ENCODE measurements at places on chromosomes 13 and 19.
A peak's percentile ranks its signal among the peaks of the same experiment; 100 is the strongest.

GRCh38 chr13:72820156-72820897 lies 38.4 kb downstream of the PIBF1 start:
- DNase-seq, result no peak

DNA sequence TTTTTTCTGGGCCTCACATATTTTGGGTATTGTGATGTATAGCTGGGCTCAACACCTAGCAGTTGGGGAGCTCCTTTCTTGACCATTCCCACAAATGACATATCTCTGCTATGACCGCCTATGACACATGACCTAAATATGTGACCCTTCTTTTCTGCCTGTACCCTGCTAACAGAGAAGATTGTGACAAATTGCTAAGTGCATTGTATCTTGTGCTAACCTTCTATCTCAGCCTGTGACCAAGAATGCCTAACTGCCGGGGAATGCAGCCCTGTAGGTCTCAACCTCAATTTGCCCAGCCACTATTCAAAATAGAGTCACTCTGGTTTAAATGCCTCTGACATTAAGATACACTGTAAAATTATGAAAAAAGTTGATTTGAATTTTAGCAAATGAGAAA lies 6.8 kb upstream of the ZNF429 start:
- DNase-seq, result no peak

GRCh38 chr13:37645181-37645740 lies 46.7 kb upstream of the POSTN start:
- no peak for DNase-seq

DNA sequence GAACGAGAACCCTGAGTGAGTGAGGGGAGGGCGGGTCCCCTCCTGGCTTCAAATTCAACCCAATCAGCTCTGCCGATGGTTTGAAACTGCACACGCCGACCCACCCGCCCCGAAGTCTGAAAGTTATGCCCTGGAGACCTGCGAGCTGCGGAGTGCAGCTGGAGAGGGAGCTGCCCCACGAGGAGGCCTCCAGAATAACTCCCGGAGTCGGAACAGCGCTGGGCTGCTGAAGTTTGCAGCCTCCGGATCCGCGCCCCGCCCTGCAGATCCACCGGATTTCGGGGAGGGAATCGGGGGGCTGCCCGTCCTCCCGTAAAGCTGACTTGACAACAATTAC lies 7.0 kb downstream of the POU4F1 start:
- DNase-seq, result peak; percentile 48

DNA sequence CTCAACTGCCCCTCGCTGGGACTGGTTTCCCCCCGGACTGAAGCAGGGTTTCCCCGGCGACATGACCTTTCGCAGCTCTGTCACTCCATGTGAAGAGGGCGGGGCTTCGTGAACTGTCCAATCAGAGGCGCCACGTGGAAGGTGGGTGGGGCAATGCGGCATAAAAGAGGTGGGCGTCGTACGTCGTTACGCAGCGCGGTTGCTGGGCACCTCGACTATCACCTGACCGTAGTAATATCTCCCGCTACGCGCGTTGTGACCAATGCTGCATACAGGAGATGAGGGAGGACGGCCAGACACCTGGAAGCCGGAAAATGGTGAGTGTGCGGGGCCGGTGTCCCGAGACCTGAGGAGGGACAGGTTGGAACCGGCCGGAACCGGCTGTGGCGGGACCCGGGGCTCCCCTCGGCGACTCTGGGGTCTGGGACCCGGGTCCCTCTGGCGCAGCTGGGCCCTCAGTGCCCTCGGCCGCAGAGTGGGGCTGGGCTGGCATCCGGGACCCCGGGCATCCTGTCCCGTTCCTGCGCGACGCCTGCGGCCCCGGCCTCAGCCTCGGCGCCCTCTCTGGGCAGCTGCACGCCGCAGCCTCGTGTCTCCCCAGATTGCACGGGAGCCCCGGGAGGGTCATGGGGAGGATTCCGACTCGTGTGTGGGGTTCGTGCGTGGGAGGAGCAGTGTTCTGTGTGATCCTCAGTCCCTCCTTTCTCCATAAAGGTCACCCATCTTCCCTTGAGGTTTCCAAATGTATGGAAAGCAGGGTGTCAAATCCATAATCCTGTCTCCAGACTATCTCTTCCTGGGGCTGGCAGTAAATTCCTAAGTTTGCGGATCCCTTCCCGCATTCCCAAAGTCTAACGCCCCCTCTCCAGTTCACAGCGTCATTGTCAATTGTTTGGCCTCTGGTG lies 32.2 kb downstream of the ZNF136 start:
- DNase-seq, result peak; percentile 92

GRCh38 chr19:41967054-41967783 lies 8.1 kb upstream of the RABAC1 start:
- no peak for DNase-seq

DNA sequence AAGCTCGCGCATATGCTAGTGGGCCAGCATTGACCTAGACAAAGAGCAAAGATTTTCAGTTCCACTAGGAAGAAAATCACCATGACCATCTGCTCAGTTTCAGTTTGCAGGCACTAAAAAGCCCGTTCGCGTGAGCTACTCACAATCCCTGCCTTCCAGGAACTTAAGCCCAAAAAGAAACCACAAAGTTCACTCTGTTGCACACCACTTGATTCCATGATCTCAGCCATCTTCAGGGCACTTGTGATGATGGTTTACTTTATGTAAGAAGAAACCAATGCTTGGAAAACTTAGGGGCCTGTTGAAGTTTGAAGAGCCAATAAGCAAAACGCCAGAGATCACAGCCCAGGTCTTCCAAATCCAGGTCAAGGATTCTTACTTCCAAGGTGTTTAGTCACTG lies 45.0 kb upstream of the SLC15A1 start:
- DNase-seq, result no peak

DNA sequence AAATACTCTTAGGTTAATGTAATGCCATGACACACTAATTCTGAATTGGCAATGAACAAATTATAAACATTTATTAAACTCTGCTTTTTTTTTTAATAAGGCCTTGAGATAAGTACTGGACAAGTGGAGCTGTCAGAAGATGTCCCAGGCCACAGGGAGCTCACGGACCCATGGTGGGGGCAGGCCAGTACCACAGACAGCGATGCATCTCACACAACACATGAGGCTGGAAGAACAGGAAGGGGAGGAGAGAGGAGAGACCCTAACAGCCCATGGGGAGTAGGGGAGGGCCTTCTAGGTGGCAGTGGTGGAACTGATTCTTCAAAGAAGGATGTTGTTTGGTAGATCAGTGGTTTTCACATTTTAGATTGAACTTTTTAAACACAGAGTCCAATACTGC lies 128.4 kb downstream of the LHFPL6 start:
- no peak for DNase-seq

DNA sequence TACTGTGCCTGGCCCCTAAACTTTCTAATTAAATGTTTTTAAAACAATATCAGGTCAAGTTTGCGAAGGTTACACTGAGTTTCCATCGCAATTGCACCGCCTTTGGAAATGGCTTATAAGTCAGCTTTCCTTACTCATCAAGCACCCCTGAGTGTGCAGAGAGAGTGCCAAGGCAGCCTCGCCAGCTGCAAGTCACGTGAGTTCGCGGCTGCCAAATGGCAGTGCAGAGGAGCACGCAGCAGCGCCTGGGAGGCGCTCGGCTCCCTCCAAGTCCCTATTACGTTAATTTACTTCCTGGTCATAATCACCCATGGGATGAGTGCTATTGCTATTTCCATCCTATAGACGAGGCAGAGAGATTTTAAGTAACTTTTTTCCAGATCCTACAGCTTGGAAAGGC lies 319.6 kb downstream of the TEX29 start:
- no peak for DNase-seq

GRCh38 chr13:33676045-33676989 lies 141.6 kb upstream of the RFC3 start:
- DNase-seq, result peak; percentile 80

- no peak for DNase-seq
These were observed 16.3 kb downstream of the ZNF565 start for GRCh38 chr19:36198119-36198518.

GRCh38 chr19:10190026-10190425 lies 4.7 kb downstream of the DNMT1 start:
- no peak for DNase-seq

GRCh38 chr13:70023516-70023915 lies 84.1 kb upstream of the ATXN8OS start:
- no peak for DNase-seq

- no peak for DNase-seq
These were observed 141.7 kb downstream of the EFNB2 start for GRCh38 chr13:106393776-106394175.

- DNase-seq, result peak; percentile 76
These were observed 1.9 kb downstream of the CDC42EP5 start for GRCh38 chr19:54470991-54471782.

DNA sequence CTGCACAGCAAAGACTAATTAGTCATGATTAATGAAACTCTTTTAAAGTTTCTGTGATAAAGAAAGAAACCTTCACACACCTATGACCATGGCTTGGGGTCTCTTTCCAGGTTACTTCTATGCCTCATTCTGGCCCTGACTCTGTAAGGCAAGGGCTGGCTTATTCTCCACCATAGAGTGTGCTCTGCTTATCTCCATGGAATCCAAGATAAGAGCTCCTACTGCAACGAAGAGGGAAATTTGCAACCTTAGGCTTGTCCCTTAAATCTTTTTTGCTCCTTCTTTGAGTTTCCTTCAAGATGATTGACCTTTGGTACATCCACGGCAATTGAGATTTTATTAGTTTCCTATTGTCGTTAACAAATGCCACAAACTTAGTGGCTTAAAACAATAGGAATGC lies 239.9 kb downstream of the SPRY2 start:
- no peak for DNase-seq

DNA sequence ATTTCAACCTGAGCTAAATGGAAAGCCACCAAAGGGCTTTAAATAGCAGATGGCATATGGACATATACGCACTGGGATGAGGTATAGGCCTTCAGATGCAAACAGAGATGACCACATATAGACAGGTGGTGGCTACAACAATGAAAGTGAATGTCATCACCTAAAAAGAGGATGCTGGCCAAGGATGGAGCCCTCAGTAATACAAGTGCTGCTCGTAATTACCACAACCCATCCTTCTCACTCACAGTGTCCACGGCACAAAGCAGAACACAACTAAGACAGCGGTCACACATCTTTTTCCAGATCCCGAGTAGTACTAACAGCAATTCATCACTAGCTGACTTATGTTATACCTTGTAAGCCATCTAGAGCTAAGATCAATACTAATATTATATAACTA lies 18.2 kb upstream of the DOCK9 start:
- DNase-seq, result peak; percentile 4

- DNase-seq, result no peak
These were observed 42.8 kb upstream of the DCUN1D2 start for GRCh38 chr13:113533161-113533840.

DNA sequence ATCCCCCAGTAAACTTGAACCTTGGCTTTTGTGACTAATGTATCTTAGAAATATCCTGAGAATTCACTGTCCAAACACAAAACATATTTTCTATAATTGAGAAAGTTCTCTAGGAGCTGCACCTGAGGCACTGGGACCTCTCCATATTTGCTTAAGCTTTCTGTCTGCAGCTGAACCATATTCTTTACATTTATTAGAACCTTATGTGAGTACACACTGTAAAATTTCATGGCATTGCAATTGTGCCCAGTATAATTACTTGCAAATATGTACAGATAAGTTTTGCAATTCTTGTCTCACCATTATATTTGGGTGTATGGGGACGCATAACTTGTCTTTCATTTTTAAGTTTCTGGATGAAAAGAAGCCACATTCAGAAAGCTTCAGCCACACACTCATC lies 280.7 kb upstream of the KLHL1 start:
- no peak for DNase-seq

- no peak for DNase-seq
These were observed 19.0 kb downstream of the UPF1 start for GRCh38 chr19:18850471-18851375.

DNA sequence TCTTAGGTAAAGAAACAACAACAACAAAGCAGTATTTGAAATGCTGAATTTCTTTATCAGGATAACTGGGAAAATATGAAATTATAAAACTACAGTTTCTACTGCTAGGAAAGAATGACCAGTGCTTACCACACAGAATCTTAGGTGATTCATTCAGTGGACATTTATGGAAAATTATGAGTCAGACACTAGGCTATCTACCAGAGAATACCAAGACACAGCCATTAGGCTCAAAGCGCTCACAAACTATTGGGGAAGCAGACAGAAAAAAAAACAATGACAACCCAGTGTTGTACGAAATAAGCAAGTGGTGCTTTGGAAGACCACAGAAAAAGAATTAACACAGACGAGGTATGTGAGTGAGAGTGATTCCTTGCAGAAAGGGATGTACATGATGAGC lies 1019.5 kb downstream of the PCDH9 start:
- no peak for DNase-seq

DNA sequence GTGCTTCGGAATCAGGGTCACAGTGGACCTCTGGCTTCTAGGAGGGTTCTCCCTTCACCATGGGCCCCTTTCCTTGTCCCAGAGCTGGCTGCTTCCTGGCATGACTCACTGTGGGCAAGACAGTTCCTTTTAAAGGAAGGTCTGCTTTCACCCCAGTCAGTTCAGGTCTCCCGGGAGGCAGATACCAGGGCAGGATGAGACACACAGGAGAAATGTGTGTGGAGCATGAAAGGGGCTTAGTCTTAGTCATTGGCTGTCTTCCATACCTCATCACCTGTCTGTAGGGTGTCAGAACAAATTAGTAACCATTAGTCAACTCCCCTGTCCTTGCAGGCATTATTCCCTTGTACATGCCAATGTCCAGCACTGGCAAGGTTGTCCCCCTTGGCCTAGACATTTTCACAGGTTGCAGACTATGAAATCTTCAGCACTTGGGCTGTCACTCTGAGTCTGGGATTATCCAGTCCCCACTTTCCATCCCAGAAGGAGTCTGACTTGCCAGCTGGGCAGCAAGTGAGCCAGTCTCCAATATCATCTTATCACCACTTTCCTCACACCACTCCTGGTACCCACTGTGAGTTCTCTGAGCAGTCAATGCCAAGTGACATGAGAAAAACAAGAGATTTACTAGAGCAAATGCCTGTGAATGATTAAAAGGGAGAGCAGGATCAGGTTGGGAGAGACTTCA lies 76.8 kb upstream of the MEDAG start:
- no peak for DNase-seq

DNA sequence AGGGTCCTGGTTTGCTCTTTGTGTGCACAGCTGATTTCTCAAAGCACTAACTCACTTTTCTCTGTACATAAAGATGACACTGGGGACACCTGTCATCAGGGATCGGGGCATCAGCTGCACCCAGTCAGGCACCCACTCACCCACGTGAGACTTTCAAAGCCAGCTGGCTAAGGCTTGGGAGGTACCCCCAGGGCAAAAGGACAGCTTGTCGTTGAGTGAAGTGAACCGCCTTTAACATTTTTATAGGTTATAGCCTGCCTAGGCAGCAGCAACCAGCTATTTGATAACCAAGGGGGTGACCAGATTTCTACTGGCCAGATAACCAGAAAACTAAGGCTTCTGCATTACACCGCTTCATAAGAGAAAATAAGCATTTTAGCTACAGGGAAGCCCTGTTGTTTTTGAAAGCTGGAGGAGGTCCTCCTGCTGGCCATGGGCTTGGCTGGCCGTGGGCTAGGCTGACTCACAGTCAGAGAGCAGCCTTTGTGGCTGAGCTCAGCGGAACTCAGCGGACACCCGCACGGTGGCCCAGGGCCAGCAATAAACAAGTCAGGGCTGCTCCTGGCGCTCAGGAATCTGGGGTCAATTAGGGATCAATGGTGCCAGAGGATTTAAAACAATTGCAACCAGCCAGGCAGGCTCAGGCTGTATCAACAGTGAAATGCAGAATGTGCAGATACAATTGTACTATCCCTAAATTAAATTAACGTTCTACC lies 57.1 kb downstream of the ALOX5AP start:
- no peak for DNase-seq
